ENCODE measurements at places on chromosomes 6 and 20.

GRCh38 chr6:23957017-23957416 is 169.0 kb upstream of the NRSN1 start:
- DNase-seq: no peak

DNA sequence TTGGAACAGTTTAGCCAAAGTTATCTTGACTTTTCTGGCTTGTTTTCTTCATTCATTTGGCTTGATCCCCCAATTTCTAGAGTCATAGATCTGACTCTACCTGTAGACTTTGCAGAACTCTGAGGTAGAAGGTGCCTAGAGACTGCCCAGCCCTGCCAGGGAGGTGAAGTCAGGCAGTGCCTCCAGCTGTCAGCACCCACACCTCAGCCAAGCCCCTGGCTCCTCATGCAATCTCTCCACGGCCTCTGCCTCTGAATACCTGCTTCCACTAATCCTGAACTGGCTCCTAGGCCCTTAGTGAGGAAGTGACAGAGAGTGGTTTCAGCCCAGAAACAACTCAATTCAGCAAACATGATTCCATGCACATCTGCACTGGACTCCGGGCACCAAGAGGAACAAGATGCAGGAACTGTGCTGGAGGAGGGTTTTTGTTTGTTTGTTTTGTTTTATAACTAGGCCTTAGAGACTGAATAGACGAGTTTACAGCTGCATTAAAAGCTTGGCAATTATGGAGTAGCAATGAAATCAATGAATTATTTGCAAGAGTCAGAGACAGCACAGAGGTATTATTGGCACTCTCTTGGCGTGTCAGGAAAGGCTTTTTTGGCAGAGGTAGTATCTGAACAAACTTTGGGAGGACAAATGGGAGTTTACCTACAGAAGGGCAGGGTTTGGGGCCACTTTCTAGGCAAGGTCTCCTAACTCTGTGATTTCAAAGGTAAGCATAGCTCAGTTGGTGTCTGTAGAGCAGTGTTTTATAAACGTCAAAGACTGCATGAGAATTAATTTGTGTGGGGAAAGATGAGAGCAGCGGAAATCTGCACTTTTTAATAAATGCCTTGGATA is 25.2 kb downstream of the TGM3 start:
- DNase-seq: no peak

- DNase-seq: no peak
Measured at GRCh38 chr6:115783402-115784061, 277.2 kb downstream of the FRK start.

DNA sequence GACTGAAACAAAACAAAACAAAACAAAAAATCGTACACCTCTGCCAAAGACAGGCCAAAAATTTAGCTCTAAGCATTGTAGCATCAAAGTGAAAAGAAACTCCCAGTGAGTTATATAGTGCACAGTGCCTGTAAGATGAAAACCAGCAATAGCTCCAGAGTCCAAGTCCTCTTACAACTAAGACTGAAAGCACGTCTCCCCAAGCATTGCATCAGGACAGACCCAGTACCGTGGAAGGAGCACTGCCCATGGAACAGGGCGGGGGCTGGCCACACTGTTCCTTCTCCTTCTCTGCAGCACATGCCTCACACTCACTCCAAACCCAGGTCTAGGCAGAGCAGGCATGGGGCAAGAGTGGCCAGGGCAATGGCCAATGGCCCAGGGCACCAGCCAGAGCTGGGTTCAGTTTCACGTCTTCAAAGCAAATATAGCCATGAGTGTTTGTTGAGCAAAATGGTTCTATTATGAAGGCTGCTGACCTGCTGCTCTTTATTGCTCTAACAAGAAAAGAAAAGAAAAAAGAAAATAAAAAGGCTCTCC is 72.2 kb upstream of the PBOV1 start:
- DNase-seq: no peak

DNA sequence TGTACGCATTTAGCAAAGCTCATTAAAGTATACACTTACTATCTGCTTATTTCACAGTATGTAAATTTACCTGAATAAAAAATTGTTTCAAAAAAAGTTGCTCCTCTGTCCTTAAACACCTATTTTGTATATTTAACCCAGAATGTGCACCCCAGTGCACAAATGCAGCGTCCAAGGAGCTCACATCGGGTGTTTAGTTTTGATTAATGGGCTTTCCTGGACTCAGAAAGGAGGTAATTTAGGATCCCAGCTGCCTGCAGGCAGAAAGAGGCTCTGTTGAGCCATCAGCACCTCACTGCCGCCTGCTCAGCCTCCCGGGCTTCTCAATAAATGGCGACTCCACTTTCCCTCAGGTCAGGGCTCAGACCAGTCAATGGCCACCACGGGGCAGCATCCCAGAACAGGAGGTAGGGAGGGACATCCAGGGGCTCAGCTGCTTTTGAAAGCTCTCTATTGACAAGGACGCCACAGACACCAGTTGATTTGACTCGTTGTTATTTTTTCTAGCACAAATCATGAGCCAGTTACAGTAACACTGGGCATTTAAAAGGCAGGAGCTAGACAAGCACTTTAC is 70.2 kb upstream of the TBC1D7 start:
- no peak for DNase-seq

DNA sequence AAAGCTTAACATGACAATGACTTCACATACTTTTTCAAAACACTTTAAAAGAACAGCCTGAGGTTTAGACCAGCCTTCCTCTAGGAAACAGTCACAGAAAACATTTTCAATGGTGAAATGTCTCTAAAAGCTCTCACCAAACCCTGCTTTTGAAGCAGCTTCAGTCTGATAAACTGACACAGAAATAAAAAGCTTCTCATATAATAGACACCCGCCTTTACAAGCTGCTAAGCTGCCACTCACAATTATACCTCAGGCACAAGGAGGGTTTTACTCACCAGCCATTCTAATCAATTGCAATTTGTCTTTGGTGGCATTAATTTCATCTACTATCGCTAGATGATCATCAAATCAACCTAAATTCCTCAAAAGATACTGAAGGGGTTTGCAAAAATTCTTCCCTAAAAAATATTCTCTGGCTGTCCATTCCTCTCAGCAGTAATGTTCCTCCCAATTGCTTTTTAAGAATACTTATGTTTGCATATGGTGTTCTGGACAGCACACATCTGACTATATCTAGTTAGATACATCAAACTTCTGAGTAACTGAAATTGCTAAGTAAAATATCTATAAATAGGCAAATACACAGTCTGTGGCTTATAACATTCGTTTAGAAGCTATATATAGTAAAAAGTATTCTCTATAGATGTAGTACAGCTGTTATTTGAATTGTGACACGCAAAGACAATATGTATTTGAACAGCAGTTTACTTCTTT is 29.4 kb downstream of the KIF13A start:
- DNase-seq: no peak

GRCh38 chr20:19969507-19970255 is 47.5 kb upstream of the NAA20 start:
- no peak for DNase-seq

GRCh38 chr20:58583586-58583985 is 67.5 kb upstream of the STX16 start:
- DNase-seq: no peak

DNA sequence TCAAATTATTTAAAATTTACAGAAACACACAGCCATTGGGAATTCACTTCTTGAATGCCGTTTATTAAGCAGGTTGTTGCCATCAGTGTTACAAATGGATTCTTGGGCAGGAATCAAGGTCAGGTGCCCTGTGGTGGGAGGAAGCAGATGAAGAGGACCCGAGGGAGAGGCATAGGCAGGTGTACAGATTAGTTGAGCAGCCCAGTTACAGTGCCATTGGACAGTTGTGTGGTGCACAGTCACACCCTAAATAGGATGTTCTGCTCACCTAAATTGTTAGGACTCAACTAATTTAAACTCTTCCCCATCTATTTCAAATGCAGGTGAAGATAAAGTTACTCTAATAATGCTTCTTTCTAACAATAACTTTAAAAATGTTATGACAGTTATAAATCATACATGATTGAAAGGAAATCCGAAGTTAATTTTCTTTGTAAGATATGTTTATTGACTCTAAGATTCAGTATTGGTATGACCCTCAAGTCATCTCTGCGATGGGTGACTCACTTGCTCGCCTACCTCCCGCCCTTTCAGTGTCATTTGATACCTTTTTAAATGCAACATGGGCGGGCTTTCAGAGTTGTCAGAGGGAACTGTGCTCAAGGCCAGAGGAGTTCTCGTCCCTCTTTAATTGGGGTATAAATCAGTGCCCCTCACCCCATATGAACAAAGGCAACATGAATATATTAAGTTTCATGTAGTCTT is 35.1 kb downstream of the DSE start:
- DNase-seq: no peak

DNA sequence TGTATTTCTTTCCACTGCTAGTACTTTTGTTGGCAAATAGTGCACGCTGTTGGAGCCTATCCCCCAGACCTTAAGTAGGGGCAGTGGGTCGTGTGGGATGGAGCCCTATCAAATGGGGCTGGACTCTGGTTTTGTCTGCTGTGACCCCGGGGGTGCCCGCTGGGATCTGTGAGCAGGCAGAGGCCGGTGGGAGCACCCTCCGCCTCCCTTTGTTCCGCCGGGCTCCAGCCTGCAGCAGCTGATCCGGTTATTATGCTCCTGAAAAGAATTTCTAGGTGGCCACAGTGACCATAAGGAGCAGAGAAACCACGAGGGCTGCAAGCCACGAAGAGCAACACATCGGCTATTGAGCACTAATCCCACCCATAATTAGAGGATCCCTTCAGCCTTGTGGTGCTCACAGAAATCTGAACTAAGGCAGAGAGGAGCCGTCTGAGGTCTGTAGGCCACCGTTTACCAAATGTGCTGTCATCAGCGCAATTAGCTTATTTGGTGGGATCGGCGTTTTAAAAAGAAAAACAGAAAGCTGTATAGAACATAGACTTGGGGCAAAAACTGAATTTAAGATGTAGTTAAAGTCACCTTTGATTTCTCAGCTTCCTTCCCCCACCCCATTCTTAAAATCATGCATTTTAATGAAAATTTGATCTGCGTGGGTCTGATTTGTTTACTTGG is 598.3 kb upstream of the JAG1 start:
- no peak for DNase-seq

DNA sequence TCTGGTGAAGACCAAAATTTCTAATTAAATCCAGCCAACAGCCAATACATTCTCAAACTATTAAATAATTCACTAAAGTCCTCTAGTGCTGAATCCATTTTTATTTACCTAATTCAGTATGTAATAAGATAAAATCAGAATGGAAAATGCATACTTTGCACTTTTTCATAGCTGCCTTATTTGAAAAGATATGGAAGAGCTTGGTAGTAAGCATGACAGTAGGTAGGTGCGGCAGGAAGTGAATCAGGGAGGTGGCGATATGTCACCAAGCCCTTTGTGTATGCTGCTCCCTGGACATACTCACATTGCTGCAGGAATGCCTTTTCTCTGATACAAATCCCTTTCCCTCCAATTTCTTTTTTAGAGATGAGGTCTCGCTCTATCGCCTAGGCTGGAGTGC is 10.2 kb upstream of the TGM3 start:
- no peak for DNase-seq

GRCh38 chr6:66900133-66901083 is 1193.4 kb upstream of the EYS start:
- DNase-seq: no peak

- no peak for DNase-seq
Measured at GRCh38 chr20:18654448-18654773, 66.6 kb downstream of the DTD1 start.

DNA sequence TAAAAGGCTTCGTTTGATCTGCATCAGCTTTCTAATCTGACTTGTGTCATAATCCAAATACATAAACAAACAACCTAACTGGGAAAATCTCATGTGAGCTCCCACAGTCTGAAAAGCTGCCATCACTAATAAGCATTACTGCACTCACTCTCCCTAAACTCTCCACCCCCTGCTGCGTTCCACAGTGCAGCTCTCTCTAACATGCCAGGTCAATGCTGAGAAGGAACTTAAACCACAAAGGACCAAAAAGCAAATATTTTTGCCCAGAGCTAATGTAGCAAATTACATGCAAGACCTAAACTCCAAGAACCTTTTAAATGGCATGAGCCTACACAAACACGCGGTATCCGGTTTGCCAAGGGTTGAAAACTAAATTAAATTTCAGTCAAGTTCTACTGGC is 542.3 kb upstream of the JARID2 start:
- no peak for DNase-seq

DNA sequence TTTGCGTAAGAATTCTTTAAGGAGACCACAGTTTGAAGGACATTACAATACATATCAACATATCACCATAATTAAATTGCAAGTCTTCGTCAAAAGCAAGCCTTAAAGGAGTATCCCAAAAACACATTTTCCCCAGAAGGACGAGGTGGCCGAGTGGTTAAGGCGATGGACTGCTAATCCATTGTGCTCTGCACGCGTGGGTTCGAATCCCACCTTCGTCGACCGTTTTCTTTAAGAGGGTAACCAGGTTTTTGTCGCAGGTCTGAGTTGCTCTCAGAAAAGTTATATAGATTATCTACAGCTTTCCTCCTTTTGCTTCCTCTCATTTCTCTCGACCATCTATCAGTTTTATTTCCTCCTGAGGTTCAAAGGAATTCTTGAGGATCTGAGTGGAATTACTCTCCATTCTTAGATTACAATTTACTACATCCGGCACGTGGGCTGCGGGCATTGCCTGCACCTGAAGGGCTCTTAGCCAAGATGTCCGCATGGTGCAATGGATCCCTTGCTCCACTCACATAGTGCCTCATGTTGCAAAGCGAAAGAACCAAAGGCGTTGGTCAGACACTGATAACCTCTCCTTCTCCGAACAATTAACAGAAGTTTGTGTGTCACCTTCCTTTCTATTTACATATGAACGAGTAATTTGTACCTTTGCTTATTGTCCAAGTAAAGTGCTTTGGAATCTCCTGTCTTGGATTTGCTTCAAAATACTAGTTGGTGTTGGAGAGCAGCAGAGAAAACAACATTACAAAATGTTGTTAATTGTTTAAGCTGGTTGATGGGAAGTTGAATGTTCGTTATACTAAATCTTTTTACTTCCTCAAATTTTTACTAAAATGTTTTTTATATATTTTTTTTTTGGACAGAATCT is 14.0 kb downstream of the POM121L2 start:
- peak; percentile 77 for DNase-seq

DNA sequence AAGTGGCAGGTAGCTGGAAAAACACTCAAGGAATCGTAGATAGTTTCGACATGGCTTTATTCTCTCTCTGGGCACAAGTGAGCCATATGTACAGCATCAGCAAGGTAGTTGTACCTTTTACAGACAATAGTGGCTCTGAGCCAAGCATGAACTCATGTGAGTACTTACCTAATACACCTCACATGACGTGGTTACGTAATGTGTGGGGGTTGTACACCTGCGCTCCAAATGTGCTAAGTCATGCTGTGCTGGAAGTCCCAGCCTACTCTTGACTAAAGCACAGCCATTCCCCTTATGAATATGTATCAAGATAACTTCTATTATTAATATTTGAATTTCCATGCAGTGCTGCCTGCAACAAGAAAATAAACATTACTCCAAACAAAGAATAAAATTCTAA is 78.8 kb upstream of the HMGN3 start:
- DNase-seq: no peak

DNA sequence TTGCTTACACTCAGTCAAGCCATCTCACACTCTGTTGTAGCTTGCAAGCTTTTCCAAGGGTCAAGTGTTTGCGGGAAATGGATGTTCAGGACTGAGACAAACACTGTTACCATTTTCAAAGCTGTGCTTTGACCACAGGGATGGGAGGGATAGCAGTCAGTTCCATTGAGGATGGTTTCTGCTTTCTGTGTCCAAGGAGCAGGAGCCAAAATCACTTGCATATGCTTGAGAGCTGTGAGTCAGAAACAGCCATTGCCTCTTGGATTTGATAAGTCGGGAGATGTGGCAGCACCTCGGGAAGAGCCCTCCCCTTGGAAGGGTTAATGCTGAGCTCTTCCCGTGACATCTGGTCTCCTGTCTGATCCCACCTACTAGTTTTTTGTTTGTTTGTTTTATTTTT is 85.2 kb downstream of the TCP11 start:
- no peak for DNase-seq

Data from activated CD4-positive, alpha-beta T cell treated with anti-CD3 and anti-CD28 coated beads, Interleukin-2, amount 50 U/mL, for 16 hours (primary cell).